ENCODE measurements at places on chromosomes 3 and 15.

DNA sequence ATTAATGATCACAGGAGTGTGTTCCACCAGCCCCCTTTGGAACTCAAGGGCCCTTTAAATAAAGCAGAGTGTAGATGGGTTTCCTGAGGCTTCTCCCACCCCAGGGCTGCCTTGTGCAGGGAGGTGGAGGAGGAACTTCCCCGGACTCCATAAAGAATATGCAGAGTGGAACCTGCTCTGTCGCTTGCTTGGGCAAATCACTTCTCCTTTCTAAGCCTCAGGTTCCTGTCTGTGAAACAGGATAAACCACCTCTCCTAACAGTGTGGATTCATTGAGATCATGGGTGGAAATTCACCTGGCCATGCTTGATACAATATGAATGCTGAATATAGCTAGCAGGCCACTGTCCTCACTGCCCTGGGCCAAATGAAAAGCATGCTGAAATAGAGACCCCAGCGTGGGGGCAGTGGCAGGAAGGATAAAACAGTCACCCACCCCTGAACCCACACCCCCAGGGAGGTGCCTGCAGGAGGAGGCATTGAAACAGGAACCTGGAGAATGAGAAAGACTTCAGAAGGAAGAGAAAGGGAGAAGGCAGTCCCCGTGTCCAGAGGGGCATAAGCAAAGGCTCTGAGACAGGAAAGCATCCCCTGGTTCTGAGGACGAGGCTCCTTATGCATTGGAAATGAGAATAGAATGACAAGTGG, 41.1 kb upstream of the CHRNB4 start:
- no peak for DNase-seq

- DNase-seq = no peak
These were observed 7.7 kb downstream of the CRABP1 start for GRCh38 chr15:78347586-78348543.

DNA sequence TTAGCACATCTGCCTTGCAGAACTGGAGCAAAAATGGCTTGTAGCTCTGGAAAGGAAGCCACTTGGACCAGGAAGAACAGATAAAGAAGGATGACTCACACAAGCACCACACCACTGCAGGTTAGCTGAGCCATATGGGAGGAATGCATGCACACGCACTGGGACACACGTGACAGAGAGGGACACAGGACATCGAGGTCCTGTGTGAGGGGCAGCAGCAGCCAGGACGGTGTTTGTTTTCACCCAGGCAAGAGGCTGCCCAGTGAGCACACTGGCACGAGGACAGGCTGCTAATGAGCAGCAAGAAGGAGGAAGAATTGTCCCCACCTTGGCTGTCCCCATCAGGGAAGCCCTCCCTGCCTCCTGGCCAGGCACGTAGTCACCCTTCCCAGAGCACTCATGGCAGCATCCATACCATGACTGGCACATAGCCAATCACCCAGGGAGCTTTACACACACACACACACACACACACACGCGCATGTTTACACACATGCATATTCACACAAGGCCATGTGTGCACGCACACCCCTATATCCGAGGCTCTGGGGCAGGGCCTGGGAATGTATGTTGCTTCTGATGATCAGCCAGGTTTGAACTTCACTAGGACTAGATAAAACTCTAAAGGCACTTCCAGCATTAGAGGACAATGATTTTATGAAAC, 24.0 kb upstream of the SPTBN5 start:
- no peak for DNase-seq

- no peak for DNase-seq
These were observed 8.6 kb upstream of the NME9 start for GRCh38 chr3:138338244-138338643.

GRCh38 chr15:40852529-40852928, 8.7 kb downstream of the SPINT1 start:
- DNase-seq = no peak

GRCh38 chr3:118369892-118370491, 664.7 kb downstream of the IGSF11 start:
- DNase-seq = no peak

DNA sequence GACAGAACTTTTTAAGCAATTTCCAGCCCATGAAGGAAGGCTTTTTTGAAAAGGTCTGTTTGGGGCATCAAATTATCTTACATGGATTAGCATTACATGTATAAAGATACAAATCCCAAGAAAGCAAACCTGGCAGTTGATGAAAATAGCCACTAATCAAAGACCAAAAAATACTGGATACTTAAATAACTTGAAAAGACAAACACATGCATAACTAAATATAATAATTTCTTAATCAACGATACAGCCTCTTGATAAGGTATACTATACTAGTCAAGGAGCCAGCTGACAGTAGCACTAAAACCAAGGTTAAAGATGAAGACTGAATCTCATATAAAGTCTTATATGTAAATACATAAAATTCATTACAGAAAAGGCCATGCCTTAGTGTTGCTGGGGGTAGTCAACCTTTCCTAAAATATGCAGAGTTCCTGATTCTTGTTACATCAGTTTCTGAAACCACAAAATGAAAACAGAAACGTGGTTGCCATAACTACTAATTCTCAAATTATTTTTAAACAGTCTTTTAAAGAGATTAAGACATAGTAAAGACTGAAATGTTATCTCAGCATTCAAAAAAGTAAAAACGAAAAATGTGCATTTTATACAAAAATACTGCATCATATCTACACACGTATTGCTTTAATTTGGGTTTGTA, 2.0 kb downstream of the ANKRD28 start:
- DNase-seq = peak; percentile 53

GRCh38 chr15:85482894-85483293, 102.5 kb downstream of the AKAP13 start:
- peak; percentile 54 for DNase-seq

DNA sequence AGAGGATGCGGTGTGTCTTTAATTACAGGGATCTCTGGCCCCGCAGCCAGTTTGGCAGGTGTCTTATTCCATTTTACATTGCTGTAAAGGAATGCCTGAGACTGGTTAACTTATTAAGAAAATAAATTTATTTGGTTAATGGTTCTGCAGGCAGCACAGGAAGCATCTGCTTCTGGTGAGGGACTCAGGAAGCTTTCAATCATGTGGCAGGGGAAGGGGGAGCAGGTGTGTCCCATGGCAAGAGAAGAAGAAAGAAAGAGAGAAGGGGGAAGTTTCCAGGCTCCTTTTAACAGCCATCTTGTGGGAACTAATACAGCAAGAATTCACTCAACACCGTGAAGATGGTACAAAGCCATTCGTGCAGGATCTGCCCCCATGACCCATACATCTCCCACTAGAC, 128.0 kb upstream of the CRBN start:
- no peak for DNase-seq

DNA sequence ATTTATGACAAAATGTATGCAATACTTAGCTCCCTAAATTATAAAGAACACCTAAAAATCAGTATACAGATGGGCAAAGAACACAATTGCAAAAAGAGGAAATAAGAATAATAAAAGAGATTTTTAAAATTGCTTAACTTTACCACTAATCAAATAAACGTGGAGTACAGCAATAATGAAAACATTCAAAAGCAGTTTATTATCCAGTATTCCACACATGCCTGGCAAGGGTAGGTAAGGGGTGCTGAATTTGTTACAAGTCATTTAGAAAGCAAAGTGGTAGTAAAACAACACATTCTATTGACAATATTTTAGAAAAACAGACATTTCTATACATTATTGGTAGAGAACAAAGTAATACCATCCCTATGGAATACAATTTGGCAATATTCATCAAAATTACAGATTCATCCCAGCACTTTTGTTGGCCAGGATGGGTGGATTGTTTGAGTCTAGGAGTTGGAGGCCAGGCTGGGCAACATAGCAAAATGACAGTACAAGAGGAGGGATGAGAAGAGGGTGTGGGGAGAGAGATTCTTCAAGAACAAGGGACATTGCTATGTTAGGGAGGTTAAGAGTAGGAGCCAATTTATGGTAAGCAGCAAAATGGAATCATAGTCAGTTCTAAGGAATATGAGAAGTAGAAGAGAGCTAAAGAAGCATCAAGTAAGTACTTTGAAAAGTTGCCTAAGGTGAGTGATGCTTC, 3.7 kb upstream of the ACKR4 start:
- no peak for DNase-seq

DNA sequence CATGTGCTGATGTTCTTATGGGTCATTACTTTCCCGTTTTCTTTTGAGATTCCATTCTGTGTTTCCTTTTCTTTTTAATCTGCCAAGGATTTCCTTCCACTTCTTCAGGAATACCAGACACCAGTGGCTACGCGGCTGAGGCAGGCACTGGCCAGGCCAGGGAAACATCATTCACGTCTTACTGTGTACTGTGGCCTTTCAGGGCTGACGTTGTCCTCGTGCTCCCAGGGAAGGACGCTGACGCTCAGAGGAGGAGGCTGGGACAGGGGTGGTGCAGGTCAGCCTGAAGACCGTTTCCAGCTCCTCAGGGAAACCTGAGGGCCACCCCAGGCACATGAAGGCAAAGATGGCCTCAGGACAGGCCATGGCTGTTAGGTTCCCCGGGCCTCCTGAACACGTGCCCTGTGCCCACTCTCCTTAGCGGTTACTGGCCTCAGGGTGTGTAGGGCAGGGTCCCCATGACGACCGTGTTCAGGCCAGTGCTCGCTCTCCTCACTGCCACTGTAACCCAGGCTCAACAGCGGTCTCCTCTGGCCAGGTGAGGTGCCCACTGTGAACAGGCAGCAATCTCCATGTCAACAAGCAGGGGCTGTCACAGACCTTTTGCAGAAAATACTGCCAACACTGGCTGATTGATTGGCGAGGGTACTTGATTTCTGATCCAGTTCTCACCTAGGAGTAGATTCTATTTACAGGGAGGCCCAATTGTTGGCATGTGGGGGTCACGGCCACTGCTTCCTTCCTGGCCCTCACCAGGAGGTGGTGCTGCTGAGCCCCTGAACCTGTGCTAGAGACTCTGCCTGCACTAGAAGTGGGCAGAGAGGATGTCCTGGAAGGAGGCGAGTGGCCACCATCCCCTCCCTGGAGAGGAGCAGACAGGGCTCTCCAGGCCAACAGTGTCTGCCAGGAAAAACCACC, 169.5 kb downstream of the ATP10A start:
- no peak for DNase-seq

GRCh38 chr3:115912372-115912771, 289.1 kb downstream of the GAP43 start:
- DNase-seq = no peak

GRCh38 chr3:138890555-138891187, 55.9 kb upstream of the PIK3CB start:
- DNase-seq = no peak

- no peak for DNase-seq
These were observed 558.5 kb upstream of the CFAP20DC start for GRCh38 chr3:59608356-59608755.

- no peak for DNase-seq
These were observed 18.7 kb upstream of the HERC1 start for GRCh38 chr15:63852407-63852806.

DNA sequence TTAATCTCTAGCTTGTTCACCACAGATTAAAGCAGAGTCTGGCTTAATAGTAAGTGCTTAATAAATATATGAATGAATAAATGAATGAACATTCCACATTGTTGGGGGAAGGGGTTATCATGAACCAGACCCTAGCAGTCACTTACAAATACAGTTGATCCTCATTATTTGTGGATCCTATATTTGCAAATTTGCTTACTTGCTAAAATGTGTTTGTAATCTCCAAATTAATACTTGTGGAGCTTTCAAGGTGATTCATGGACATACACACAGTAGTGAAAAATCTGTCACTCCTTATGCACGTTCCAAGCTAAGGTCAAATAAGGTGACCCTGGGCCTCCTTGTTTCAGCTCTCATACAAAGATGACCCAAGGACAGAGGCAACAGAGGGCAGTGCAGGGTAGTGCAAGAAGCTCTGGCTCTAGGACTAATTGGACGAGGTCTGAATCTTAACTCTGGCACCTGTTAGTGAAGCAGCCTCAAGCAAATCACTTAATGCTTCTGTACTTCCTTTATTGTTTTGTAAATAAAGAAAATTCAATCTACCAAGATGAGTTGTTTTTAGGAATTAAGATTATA, 112.8 kb upstream of the C2CD4B start:
- no peak for DNase-seq

DNA sequence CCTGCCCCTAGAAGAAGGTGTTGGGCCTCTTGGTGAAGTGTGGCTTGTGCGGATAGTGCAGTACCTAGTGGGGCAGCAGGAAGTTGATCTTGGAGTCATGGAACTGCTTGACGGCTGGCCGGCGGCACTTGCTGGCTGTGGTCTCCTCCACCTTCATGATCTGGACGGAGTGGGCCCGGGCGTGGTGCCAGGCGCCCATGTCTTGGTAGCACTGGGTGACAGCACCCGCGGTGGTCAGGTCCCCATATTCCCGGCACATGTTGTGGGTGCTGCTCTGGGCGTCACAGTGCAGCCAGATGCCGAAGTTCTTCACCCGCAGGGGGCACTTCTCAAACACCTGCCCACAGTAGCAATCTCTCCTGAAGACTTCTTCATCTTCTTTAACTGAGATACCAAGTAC, 30.7 kb downstream of the EXOG start:
- DNase-seq = no peak

- DNase-seq = no peak
These were observed 3.6 kb upstream of the GK5 start for GRCh38 chr3:142228964-142229363.

DNA sequence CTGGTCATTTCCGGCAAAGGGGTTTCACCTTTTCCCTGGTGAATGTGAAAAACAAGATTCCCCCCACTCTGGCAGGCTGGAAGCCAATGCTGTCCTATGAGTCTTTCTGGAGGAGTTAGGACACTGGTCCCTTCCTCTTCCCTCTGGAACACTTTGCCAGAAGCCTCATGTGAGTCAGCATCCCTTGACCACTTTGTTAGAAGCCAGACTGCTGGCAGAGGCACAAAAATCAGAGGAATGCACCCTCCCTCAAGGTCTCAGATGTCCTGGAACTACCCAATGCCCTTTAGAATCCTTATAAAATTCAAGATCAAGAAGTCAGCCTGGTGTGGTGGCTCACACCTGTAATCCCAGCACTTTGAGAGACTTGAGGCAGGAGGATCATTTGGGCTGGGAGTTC, 26.6 kb downstream of the ITGB5 start:
- peak; percentile 82 for DNase-seq

DNA sequence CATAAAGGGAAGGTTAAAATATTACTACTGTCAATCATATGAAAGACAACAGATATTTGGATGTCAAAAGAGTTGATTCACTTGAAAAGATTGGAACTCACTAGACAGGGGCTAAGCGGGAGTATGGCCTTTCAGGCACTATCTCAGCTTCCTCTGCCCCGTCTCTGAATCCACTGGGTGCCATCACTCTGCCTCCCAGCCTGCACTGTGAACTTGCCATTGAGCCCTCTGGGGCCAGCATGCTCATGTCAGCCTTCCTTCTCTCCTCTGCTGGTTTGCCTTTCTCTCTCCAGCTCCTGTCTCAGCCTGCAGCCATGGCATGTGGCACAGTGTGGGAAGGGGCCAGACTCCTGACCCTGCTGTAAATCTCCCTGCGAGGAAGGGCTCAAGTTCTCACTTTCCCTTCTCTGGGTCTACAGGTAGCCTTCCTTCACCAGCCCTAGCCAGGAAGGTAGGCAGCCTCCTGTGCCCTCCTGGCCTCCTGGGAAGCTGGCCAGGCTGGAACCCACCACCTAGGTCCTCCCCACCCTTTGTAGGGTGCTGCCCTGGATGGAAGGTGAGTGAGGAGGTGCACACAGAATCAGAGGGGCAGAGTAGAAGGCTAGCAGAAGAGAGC, 54.0 kb upstream of the SLCO2A1 start:
- DNase-seq = no peak

All from AG09319 (cell line).